Neural cell (in vitro differentiated cells): ENCODE measurements at places on chromosomes 2 and 18. TPM values are rescaled to one million over a fixed set of nuclear protein-coding genes. Genes with fewer than 3 reads are reported as not detected.

The SLC9A4 gene
- polyA plus RNA-seq, result 0.06 and 0.15 TPM in 2 replicates

The ABCB11 gene
- polyA plus RNA-seq, result not detected in 2 replicates

The CXCR4 gene
- polyA plus RNA-seq, result 0.50 and 1.6 TPM in 2 replicates

The LCT gene
- not detected in 2 replicates for polyA plus RNA-seq

The REG3G gene
- polyA plus RNA-seq, result not detected in 2 replicates
